NCI-H1105 (cell line): ENCODE measurements at places on chromosomes 2 and 18.
A peak's percentile ranks its signal among the peaks of the same experiment; 100 is the strongest.

DNA sequence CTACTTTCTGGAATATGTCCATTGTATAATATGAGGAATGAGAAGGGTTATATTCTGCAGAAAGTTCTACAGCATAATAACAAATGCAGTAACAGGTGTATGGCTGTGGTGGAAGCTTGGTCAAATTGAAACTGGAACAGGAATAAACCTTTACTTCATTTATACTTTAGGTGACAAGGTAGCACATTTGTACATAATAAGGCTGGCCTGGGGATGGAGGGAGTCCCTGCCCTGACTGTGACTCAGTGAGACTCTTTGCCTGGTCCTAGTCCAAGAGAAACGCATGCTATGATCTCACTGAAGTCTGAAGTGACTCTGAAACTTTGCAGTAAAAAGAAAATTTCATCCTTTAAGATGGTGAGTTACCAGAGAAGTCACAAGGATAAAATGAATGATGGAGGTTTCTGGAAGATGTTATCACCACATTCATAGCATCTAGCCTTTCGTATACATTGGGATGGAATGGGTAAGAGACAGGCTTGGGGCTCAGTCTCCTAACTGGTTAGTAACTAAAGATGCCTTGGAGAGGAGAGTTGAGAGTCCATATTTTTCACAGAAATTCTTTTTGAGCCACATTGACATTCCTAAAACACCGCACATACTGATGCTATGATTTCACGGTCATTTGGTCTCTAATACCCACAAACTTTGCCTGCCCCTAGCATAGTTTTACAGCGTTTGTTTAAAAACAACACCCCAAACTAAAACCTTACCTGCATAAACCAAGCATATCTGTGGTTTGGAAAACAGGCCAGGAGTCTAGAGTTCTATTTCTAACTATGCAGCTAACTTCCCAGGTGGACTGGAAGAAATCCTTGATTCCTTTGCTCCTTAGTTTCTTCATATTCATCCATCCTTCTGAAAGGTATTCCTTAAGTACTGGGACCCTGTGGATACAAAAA, 42.4 kb upstream of the NABP1 start:
- DNase-seq = no peak

DNA sequence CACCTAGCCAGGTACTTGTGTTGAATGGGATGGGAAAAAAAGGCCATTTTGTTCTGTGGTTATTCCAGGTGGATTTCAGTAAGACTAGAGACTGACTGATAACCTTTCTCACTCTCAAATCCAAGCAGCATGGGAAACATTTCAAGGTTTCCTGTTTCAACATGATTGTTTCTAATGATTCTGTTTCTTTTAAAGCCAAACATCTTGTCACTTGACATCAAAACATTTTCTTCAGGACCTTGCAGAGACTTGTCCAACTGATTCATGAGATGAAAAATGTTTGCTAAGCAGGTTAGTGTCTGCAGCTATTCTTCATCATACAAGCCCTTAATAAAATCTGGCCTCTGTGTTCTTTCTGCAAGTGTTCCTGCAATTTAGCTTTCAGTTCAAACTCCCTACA, 456.5 kb upstream of the CWC22 start:
- DNase-seq = no peak

GRCh38 chr2:46299365-46300263, 2.4 kb downstream of the EPAS1 start:
- no peak for DNase-seq

- DNase-seq = no peak
Observed at GRCh38 chr2:8980096-8980495, 23.4 kb downstream of the MBOAT2 start.

GRCh38 chr2:159232456-159233170, 53.9 kb downstream of the WDSUB1 start:
- no peak for DNase-seq

- DNase-seq = no peak
Observed at GRCh38 chr18:2825613-2826175, 21.1 kb upstream of the EMILIN2 start.

- peak; percentile 57 for DNase-seq
Observed at GRCh38 chr18:46759890-46760289, 3.0 kb upstream of the ST8SIA5 start.

- no peak for DNase-seq
Observed at GRCh38 chr2:133660510-133660909, 92.2 kb upstream of the NCKAP5 start.

GRCh38 chr18:4813708-4814107, 358.6 kb upstream of the DLGAP1 start:
- no peak for DNase-seq

DNA sequence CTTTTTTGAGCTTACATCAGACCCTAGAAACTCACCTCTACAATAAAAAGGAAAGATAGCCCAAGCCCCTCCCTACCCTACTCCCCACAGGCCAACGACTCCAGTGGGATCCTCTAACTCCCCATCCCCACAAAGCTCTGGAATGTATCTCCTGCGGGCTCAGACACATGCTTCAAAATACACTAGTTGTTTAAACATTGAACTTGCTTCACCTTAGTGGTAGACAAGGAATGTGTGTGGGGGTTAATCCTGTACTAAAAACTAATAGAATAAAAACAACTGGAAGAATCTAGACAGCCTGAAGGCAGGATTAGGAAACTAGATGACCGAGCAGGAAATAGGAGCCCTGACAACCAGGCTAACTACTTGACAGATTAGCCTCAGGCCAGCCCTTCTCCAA, 211.5 kb downstream of the SUCLG1 start:
- DNase-seq = no peak

DNA sequence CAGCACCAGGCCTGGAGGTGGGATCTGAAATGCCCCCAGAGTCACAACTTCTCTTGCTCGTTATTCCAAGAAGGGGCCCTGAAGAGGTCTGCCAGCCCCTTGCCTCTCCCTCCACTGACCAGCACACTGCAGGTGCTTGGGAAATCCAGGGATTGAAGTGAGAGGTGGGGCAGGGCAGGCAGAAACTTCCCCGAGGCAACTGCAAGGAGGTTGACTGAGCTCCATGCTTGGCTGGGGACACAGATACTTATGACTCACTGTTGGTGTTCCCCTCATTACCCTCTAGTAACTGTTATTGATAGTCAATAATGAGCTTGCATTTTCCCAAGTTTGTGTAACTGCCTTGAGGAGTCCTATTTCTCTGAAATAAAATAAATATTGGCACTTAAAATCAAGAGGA, 47.5 kb downstream of the MARCO start:
- no peak for DNase-seq

DNA sequence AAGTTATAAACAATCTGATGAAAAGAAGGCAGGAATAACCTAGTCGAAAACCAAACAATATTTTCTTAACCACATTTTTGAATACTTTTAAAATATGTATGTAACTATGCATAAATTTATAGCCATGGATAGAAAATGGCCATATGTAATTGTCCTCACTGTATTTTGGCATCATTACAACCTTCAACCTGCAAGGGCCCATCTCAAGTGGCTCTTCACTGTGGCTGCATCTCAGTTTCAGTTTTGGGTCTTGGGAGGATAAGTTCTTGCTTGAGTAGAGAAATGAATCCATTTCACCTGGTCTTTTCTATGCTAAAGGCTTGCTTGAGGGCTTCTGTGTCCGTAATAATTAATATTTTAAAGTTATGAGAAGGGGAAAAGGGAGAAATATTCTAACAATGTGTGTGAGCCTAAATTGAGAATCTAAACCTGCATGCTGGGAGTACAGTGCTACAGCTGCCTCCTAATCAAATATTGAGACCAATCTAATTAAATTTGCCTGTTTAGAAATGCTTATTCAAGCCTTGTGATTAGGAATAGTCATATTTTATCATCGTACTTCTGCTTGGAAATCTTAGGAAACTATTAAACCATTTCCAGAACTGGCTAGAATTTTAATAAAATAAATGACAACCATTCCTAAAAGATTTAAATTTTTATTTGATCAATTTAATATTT, 92.5 kb downstream of the EML4 start:
- peak; percentile 44 for DNase-seq
